ENCODE measurements at places on chromosomes 6 and 20.

DNA sequence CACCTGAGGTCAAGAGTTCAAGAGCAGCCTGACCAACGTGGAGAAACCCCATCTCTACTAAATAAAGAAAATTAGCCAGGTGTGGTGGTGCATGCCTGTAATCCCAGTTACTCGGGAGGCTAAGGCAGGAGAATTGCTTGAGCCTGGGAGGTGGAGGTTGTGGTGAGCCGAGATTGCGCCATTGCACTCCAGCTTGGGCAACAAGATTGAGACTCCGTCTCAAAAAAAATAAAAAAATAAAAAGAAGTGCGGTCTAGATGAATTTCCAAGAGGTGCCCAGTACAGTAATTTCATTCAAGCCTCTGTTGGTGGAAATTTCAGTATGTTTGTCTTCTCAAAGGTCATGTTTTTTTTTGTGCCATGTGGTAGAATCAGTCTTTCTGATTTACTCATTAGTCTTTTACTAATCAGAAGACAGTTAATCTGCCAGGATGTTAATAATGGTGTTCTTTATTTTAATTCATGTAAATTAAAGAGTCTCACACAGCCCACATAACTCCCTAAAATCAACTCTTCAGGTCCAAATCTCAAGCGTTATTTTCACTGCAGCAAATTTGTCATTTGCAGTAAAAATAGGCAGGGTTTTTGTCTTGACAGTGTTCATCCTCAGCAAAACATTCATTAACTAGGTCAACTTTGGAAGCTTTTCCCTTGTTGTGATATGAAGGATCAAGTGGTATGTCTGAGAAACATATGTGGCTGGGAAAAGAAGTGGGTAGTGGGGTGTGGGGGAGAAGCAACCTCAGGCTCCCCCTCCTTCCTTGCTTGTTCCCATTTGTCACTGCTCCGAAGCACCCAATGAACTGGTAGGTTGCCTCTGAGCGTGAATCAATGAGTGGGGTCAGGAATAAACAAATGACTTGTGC, 13.3 kb downstream of the TP53INP2 start:
- no peak for DNase-seq

DNA sequence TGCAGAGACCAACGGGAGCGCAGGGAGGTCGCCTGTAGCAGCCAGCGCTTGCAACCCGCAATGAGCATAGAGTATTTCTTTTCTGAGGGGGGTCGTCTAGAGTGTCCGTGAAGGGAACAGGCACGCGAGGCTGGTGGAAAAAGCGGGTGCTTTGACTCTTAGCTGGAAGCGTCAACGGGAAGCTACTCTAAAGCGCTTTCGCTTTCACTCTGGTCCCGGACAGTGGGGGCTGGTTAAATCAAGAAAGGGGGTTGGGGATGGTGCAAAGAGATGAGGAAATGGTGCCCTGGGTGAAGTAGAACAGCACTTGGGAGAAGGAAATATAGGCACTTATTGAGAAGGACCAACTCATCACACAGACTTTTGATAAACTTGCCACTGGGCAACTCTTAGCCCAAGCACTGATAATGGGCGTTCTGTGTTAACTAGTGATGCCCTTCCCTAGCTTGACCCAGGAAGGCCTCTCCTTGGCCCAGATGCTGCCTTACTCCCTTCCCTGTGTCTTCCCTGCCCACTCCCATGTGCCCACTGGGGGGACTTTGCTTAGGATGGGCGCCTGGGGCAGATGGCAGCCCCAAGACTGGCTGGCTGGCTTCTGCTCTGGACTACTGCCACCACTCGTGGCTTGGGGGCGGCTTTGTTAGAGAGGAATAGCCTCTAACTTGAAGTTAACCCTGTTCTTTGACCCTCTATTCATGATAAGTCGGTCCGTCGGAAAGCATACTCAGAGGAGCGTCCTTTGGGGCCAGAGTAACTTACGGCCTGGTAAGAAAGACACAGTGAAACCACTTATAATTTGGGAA, 585 bp downstream of the PSMB9 start:
- peak; percentile 38 for DNase-seq

DNA sequence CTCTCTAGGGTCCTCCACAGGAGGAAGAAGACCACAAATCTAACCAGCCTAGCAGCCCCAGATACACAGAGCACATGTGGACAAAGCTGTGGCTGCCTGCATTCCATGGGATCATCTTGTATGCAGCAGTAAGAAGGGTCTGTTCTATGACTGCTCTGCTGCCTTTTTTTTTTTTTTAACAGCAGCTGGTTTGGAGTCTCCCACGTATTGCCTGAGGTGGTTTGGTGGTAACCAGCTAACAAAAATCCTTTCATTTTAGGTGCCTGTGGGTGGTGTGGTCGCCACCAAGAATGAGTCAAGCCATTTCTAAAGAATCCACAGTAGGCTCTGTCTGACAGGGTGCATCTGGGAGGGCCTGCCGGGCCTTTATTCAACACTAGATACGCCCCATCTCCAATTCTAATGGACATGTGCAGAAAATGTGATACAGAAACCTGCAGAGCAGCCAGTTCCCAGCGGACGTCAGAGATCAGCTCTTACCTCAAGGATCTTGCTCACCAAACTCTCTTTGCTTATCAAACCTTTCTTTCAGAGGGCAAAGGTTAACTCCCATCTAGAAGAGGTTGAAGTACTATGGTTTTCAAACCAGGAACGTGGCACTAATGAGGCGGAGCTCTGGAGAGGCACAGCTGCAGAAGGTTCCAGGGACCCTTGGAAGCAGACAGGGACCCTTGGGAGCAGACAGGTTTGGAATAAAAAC, 32.0 kb downstream of the GNAS-AS1 start:
- no peak for DNase-seq

GRCh38 chr6:36523936-36524499, 23.3 kb downstream of the STK38 start:
- DNase-seq = no peak

DNA sequence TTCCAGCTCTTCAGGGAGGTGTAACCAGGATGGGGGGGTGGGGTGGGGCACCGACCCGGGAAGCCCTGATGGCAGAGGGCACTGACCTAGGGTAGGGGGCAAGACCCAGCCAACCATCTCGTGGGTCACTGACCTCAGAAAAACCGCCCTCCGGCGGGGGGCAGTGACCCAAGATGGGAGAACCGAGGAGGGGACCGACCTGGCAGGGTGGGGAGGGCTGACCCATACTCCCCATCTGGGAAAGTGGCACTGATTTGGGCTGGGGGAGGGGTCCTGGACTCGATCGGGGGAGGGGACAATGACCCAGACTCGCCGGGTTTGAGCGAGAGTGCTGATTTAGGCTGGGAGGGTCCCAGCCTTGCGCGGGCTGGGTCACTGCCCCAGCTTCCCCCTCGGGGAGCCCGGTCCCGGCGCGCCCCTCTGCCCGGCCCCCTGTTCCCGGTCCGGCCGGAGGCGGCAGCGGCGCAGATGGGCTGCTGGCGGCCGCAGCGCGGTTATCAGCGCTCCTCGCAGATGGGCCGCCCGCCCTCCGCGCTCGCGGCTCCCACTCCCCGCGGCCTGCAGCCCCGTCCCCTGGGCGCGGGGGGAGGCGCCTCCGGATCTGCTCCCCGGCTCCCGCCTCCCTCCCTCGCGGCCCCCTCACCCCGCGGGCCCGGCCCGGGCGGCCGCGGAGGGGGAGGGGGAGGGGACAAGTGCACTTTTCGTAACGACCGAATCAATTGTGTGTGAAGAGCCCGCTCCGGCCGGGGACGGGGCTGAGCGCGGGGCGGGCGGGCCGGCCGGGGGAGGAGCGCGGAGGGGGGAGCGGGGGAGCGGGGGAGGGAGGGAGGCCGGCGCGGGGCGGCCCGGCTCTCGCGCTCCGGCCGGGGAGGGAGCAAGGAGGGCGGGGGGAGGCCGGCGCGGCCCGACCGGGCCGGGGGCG, 2.2 kb downstream of the NOL4L start:
- no peak for DNase-seq

DNA sequence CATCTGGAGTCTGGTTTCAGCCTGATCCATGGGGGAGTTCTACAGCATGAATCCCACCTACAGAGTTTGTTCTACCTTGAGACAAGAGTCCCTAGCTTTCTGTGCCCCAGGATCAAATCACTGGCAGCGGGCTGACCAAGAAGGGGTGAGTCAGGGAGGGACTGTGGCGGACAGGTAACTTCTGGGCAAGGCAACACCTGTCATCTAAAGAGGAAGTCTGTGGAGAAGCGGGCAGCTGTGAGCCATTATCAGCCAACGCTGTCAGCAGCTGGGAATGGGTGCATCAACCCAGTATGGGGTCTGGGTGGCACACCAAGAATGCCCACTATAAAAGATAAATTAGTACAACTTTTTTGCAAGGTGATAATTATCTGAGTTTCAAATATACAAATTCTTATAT, 45.9 kb downstream of the UBE3D start:
- DNase-seq = no peak

All from tibial nerve (tissue), 4 donors.